NCI-H1092 (cell line): ENCODE measurements at places on chromosomes 7 and 10.

GRCh38 chr7:154836021-154836448 is 166.9 kb downstream of the PAXIP1 start:
- DNase-seq: no peak

DNA sequence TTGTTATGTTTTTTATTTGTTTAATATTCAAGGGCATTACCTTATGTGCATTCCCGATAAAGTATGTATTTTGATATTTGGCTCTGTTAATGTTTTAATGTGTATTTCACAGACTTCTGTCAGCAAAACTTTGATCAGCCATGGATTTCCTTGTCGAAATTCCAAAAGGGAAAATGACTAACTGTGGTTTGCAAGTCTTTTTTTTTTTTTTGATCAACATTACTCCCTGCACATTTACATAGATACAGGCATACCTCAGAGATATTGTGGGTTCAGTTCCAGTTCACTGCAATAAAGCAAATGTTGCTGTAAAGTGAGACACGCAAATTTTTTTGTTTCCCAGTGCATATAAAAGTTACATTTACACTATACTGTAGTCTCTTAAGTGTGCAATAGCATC is 351.9 kb downstream of the CXCL12 start:
- no peak for DNase-seq

DNA sequence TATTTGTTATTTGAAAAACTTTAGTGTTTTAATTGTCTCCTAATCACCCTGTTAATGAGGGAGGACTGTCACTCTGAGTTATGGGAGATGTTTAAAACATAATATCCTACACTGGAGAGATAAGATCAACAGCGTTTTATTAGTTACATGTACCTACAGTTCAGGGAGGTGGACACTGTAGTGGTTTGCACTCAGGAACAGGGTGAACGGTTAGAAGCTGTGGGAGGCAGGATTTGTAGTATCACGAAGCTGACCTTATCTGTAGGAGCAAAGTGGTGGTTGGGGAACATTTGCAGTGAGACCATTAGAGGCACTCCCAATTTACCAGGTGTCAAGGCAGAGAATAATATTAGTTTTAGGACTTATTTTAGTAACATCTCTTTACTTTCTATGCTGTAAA is 193.3 kb upstream of the KCND2 start:
- DNase-seq: no peak

DNA sequence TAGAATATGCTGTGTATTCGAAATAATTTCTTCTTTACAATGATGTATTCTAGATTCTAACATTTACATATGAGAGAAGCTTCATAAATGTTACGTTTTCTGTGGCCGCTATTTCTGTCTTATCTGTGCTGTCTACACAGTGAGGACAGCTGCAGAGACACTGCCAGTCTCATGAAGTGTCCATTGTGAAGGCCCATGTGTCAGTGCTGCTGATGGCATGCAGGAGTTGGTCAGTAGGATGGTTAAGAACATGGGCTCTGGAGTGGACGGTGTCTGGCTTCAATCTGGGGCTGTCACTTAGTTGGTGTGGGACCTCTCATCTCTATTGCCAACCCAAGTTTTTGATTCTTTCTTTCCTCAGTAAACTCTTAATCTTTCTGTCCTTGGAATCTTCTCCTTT is 137.3 kb downstream of the SDK1 start:
- no peak for DNase-seq

DNA sequence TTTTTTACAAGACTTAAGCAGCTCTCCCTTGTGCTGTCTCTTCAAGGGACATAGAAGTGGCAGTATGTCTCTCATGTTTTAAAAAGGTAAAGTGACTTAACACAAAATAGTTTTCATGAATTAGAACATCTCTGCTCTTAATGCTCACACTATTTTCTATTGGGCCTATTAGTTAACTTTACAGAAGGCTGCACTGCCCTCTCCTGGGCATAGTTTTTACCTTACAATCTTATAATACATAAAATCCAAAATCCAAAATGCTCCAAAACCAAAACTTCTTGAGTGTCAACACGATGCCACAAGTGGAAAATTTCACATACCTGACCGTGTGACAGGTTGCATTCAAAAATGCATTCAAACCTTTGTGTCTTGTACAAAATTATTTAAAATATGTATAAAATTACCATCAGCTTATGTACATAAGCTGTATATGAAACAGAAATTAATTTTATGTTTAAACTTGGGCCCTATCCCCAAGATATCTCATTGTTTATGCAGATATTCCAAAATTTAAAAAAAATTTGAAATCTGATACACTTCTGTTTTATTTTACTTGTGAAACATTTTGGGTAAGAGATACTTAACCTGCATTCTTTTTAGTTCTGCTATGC is 25.8 kb downstream of the TES start:
- DNase-seq: peak; percentile 58

GRCh38 chr7:158351051-158351450 is 236.6 kb downstream of the PTPRN2 start:
- no peak for DNase-seq
